ENCODE measurements at places on chromosomes 7 and 10. TPM values are rescaled to one million over a fixed set of nuclear protein-coding genes. Genes with fewer than 3 reads are reported as not detected.

- no peak for DNase-seq
- H3K27ac ChIP-seq: no peak overlapping the region
- no peaks in the 10 kb centered on the region for H3K27me3 ChIP-seq
Observed at GRCh38 chr7:15478401-15478800, 83.4 kb downstream of the AGMO start.

DNA sequence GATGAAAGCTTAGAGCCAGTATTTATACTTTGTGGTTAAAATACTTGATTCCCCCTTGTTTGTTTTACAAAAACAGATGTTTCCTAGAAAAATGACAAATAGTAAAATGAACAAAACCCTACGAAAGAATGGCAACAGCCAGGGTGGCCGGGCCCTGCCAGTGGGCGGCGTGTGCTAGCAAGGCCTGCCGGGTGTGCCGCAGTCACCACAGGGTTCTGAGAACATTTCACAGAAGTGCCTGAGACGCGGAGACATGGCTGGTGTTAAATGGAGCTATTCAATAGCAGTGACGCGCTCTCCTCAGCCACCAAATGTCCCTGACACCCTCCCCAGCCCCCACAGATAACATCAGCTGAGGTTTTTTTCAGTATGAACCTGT lies 14.5 kb downstream of the GPR146 start:
- peaks cover 8% of the 10 kb centered on the region for H3K27me3 ChIP-seq
- peaks cover 5% of the 10 kb centered on the region for H3K4me1 ChIP-seq
- H3K27ac ChIP-seq: peak overlapping the region; percentile 45

- H3K36me3 ChIP-seq: peaks cover 2% of the 10 kb centered on the region
- H3K27me3 ChIP-seq: peaks cover 3% of the 10 kb centered on the region
- no peak overlapping the region for H3K27ac ChIP-seq
- H3K4me3 ChIP-seq: no peak overlapping the region
- no peak for DNase-seq
- H3K4me1 ChIP-seq: peaks cover 15% of the 10 kb centered on the region
Observed at GRCh38 chr7:70504254-70504653, 627.7 kb upstream of the GALNT17 start.

GRCh38 chr10:28661035-28661434 lies 16.3 kb upstream of the BAMBI start:
- DNase-seq: no peak
- H3K27me3 ChIP-seq: peaks cover 2% of the 10 kb centered on the region

GRCh38 chr7:31735991-31736982 lies 49.3 kb downstream of the PPP1R17 start:
- H3K36me3 ChIP-seq: no peaks in the 10 kb centered on the region
- H3K27me3 ChIP-seq: no peaks in the 10 kb centered on the region
- no peak overlapping the region for H3K27ac ChIP-seq
- H3K4me3 ChIP-seq: no peak overlapping the region
- H3K4me1 ChIP-seq: peaks cover 3% of the 10 kb centered on the region

DNA sequence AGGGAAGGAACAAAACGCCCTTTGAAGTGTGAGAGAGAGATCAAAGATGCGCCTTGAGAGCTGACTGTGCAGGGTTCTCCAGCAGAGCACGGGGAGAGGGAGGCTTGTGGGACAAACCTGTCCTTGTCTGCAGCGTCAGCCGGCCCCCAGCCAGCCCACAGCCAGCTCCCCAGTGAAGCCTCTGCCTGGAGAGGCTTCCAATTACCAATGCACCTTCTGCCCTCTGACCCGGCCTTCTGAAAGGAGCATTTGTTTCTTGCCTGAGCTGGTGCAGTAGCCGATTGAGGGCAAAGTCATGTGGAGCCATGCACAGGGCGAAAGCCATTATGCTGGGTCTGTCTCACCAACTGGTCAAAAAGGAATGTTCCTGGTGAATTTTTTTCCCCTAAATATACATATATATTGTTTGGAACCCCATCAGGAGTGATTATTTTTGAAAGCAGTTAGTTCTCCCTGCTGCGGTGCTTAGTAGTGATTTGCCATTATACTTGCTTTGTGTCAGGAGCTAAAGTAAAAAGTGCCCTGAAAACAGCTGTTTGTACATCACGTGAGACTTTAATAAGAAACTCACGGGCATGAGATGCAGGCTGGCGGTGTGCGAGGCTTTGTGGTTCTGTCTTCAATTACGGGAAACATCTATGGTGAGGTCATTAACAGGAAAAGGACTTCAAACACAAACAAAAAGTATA lies 268.6 kb downstream of the KLF6 start:
- H3K27me3 ChIP-seq: no peaks in the 10 kb centered on the region
- H3K4me1 ChIP-seq: peaks cover 4% of the 10 kb centered on the region
- no peak for DNase-seq
- no peaks in the 10 kb centered on the region for H3K36me3 ChIP-seq
- no peak overlapping the region for H3K4me3 ChIP-seq

DNA sequence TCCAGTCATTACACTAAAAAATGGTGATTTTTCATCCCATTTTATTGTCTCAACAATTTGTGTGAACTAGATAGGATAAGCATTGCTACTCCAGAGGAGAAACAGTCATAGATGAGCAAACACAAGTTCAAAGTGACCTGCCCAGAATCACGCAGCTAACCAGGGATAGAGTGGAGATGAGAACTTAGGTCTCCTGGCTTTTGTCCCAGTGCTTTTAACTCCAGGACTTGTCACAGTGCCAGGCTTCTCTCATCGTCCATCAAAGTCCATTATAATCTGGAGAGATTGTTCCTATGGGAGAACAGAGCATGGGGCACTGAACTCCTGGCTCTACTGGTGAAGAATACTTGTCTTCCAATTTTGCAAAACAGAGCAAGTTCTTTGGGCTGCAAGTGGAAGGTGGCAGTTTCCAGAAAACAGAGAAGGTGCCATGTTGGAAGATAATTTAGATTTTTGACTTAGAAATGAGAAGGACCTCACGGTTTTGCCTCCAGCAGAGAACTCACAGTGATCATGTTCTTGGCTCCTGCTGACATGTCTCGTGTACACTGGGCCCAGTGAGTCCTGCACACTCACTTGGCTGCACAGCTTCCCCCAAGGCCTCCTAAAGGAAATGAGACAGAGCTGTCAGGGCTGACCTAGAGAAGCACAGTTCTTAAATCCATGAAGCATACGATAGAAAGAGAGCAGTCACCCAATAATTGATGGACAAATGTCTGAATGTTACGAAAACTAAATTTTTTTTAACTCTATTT lies 322.9 kb upstream of the NRP1 start:
- peaks cover 4% of the 10 kb centered on the region for H3K36me3 ChIP-seq
- DNase-seq: no peak
- H3K27ac ChIP-seq: no peak overlapping the region
- H3K4me3 ChIP-seq: no peak overlapping the region
- H3K4me1 ChIP-seq: no peaks in the 10 kb centered on the region
- H3K27me3 ChIP-seq: peaks cover 11% of the 10 kb centered on the region

- DNase-seq: no peak
- H3K36me3 ChIP-seq: no peaks in the 10 kb centered on the region
- H3K4me1 ChIP-seq: no peaks in the 10 kb centered on the region
- no peak overlapping the region for H3K4me3 ChIP-seq
- peaks cover 5% of the 10 kb centered on the region for H3K27me3 ChIP-seq
- H3K27ac ChIP-seq: no peak overlapping the region
Observed at GRCh38 chr7:444606-445005, 75.0 kb downstream of the PDGFA start.

DNA sequence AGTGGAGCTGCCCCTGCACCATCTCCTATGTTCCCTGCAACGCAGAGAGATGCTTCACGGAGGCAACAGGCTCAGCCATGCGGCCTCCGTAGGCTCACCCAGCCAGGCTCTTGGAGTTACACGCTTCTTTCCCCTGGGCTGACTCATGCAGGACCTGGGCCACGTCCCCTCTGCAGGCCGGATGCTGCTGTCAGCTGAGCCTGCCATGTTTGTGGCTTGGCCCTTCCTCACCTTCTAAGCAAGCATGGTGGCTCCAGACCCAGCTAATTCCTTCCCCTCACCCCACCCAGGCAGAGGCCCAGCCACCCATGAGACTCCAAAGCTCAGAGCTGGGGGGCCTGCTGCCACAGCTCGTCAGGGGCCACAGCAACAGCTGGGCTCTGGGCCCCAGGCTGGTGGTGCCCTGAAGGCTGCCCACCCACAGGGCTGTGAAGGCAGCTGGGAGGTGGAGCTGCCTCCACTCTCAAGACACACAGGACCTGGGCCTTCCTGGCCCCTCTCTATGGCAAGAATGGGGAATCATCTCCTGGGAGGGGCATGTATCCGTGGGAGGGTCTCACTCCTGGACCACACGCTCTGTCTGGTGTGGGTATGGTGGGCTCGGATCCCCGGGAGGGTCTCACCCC lies 219.6 kb downstream of the ELFN1 start:
- H3K36me3 ChIP-seq: peaks cover 9% of the 10 kb centered on the region
- no peaks in the 10 kb centered on the region for H3K27me3 ChIP-seq
- no peak overlapping the region for H3K27ac ChIP-seq
- no peaks in the 10 kb centered on the region for H3K4me1 ChIP-seq
- DNase-seq: no peak
- H3K4me3 ChIP-seq: no peak overlapping the region

DNA sequence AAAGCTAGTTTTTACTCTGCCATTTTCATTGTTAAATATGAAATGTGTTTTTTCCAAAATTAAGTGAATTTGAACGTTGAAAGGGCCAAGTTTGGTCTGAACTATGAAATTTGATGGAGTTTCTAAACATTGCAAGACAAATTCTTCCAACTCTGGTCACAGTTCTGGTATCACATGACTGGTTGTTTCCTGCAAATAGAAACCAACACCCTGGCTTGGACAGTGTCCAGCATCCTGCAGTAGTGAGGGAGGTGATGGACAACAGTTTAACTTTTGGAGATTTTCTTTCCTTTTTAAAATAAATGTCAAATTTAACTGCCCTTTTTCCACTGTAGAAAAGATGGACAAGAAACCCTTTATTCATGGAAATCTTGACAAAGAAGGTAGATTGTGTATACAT lies 54.8 kb upstream of the AGBL3 start:
- peaks cover 38% of the 10 kb centered on the region for H3K36me3 ChIP-seq
- H3K27me3 ChIP-seq: no peaks in the 10 kb centered on the region
- no peaks in the 10 kb centered on the region for H3K4me1 ChIP-seq

DNA sequence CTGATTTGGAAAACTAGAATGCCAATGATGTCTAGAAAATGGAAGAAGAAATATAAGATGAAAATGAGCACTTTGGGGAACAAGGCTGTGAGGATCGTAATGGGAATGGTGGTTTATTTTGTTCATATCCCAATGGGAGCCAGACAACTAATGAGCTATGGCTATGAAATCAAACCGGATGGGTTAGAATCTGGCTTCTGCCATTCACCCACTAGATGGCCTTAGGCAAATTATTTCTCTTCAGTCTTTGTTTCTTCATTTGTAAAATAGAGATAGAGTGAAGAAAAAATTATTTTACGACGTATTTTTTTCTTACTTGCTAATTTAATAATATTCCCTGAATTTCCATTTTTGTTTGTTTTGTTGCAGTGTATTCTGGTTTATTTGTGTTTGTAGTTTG lies 572.1 kb upstream of the IGFBP3 start:
- no peaks in the 10 kb centered on the region for H3K4me1 ChIP-seq
- H3K36me3 ChIP-seq: no peaks in the 10 kb centered on the region
- H3K4me3 ChIP-seq: no peak overlapping the region
- H3K27me3 ChIP-seq: no peaks in the 10 kb centered on the region
- no peak overlapping the region for H3K27ac ChIP-seq

- no peaks in the 10 kb centered on the region for H3K27me3 ChIP-seq
- H3K4me3 ChIP-seq: no peak overlapping the region
- H3K36me3 ChIP-seq: no peaks in the 10 kb centered on the region
- H3K4me1 ChIP-seq: peaks cover 10% of the 10 kb centered on the region
- no peak overlapping the region for H3K27ac ChIP-seq
- no peak for DNase-seq
Observed at GRCh38 chr7:22654831-22655230, 72.2 kb upstream of the IL6 start.

- no peak overlapping the region for H3K4me3 ChIP-seq
- H3K36me3 ChIP-seq: no peaks in the 10 kb centered on the region
- no peak overlapping the region for H3K27ac ChIP-seq
- DNase-seq: no peak
- peaks cover 22% of the 10 kb centered on the region for H3K4me1 ChIP-seq
Observed at GRCh38 chr7:123645516-123645915, 10.2 kb upstream of the LMOD2 start.

DNA sequence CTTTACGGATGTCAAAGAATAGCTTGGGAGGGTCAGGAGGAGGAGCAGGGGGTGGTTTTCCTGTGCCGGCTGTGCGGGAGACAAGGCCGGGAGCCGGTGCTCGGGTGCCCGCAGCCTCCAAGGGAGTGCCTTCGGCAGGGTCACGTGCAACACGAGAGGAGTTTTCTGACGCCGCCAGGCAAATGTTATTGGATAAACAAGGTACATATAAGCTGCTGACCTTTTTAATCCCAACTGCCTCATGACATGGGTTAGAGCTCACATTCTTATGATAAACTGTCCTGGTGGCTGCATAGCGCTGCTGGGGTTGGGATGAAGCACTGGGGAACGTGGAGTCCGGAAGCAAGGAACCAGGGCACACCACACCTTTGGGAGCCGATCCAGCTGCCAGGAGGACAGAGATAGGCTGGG lies 124.8 kb upstream of the PDLIM1 start:
- H3K27ac ChIP-seq: peak overlapping the region; percentile 47
- DNase-seq: no peak
- H3K27me3 ChIP-seq: peaks cover 2% of the 10 kb centered on the region
- H3K4me3 ChIP-seq: no peak overlapping the region
- H3K4me1 ChIP-seq: peaks cover 2% of the 10 kb centered on the region

DNA sequence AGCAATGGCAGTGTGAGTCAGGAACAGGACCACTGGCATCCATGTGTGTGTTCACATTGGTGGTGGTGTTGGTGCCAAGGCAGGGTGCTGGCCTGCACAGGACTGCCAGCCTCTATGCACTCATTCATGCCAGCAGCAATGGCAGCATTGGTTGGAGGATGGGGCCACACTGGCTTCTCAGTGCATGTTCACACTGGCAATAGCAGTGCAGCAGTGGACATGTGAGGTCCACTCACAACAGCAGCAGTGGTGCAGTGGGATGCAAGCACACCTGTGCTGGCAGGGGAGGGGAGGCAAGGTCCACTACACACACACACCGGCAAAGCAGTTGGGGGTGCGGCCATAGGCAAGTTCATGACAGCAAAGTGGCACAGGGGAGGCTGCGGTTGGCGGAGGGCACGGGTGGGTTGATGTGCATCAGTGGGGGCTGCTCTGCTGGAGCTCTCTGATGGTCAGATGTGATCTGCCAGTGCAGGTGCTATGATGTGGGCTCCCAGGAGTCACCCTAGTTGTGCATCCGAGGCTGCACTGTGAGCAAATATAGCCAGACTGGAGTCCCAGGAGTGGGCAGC lies 57.8 kb upstream of the TNKS2 start:
- no peak for DNase-seq
- H3K36me3 ChIP-seq: no peaks in the 10 kb centered on the region
- H3K27ac ChIP-seq: no peak overlapping the region
- H3K4me3 ChIP-seq: no peak overlapping the region
- peaks cover 7% of the 10 kb centered on the region for H3K4me1 ChIP-seq

Gene KLF14
- total RNA-seq: 0.14 TPM

Gene MNX1
- 86.5 TPM for total RNA-seq

Gene ITIH5
- total RNA-seq: 2.3 TPM

Gene MYO1G
- total RNA-seq: 0.67 TPM

Measured in progenitor cell of endocrine pancreas (in vitro differentiated cells).